ENCODE measurements at places on chromosomes 11 and 22. TPM values are rescaled to one million over a fixed set of nuclear protein-coding genes. Genes with fewer than 3 reads are reported as not detected.

CXCR5 gene
- not detected for total RNA-seq

OR51E2 gene
- not detected for total RNA-seq

LRRN4CL gene
- 0.12 TPM for total RNA-seq

FADS3 gene
- 44.4 TPM for total RNA-seq

PRG3 gene
- not detected for total RNA-seq

SLC22A8 gene
- total RNA-seq: not detected

SLC37A2 gene
- total RNA-seq: not detected

CLDN5 gene
- not detected for total RNA-seq

PITPNM1 gene
- total RNA-seq: 35.2 TPM

ZNF214 gene
- total RNA-seq: 3.6 TPM

GNAZ gene
- total RNA-seq: 17.2 TPM

HBE1 gene
- total RNA-seq: not detected

SCUBE2 gene
- total RNA-seq: not detected

TRIM49C gene
- total RNA-seq: 0.20 TPM

LMO1 gene
- total RNA-seq: not detected

ALDH3B1 gene
- 2.1 TPM for total RNA-seq

GPR83 gene
- not detected for total RNA-seq

TMEM191C gene
- 13.5 TPM for total RNA-seq

PLA2G3 gene
- 4.9 TPM for total RNA-seq

H19 gene
- total RNA-seq: 19.9 TPM
